LHCN-M2 (cell line): ENCODE measurements at places on chromosomes 12 and 14.

GRCh38 chr12:101581190-101581589, 13.6 kb upstream of the MYBPC1 start:
- no peak for DNase-seq

GRCh38 chr14:105411985-105412770, 7.4 kb upstream of the MTA1 start:
- DNase-seq = no peak

DNA sequence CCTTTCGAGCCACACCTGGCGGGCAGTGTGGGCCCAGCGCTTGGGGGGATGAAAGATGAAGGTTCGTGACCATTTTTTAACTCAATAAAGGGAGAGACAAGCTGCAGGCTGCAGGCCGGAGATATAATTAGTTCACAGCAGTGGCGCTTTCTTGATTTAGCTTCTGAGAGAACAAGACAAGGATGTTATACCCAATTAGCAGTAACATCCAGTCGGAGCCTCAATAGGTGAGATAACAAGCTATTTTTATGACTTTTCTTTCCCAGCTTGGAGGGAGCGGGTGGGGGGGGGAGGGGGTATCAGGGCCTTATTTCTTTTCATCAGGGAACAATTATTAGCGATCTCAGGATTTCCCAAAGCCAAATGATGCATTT, 9.1 kb downstream of the FAM222A start:
- DNase-seq = no peak

DNA sequence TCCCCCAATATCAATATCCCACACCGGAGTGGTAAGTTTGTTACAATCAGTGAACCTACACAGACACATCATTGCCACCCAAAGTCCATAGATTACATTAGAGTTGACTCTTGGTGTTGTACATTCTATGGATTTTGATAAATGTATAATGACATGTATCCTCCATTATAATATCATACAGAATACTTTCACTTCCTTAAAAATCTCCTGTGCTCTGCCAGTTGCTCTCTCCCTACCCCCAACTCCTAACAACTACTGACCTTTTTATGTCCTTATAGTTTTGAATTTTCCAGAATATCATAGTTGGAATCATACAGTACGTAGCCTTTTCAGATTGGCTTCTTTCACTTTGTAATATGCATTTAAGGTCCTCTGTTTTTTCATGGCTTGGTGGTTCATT, 48.4 kb downstream of the SLC4A8 start:
- no peak for DNase-seq

DNA sequence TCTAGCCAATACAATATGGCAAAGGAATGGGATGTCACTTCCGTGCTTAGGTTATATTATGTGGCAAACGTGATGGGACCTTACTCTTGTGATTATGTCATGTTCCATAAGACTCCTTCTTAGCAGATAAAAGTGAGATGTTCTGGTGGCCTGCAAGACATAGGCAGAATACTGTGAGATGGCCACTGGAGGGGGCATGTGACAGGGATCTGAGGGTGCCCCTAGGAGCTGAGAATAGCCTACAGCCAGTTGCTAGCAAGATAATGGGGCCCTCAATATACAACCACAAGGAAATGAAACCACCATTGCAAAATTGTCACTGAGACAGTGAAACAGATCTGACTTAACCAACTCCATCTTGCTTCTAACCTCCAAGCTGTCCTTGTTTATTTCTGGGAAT, 151.4 kb upstream of the SSTR1 start:
- DNase-seq = no peak

DNA sequence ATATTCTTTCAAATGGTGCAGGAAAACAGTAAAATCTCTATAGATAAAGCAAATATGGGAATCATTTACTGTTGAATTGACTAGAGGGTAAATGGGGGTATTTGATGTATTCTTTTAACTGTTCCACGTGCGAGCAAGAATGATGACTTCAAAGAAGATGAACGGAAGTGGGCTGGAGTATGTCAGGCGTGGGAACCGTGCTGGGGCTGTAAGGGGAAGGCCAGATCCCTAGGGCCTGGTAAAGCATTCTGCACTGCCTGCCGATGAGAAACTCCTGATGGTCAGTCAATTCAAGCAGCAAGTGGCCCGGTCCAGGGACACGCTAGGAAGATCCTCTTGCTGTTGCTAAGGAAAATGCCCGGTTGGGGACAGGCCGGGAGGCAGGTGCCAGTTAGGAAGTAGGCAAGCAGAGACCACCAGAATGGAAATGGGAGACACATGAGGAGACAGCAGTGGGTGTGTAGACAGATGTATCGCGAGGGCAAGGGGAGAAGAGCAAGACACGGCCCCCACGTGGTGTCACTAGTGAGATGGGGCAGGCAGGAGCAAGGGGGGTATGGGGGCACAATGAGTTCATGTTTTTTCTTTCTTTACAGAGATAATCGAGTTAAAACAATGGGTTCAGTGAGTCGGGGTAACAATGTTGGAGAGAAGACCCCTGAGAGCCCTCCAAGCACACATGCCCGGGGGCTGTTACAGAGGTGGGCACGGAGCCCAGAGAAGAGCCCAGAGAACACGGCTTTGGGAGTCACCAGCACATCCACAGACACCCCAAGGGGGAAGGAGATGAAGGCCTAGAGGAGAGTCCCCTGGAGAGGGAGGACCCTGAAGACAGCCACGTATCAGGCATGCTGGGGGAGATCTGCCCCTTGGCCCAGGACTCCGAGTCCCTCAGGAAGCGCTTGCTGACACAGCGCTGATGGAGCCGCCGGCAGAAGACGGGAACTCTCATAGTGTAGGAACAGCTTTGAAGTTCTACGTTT, 37.2 kb downstream of the FBXO21 start:
- DNase-seq = no peak
